ENCODE measurements at places on chromosomes 1 and 21.

DNA sequence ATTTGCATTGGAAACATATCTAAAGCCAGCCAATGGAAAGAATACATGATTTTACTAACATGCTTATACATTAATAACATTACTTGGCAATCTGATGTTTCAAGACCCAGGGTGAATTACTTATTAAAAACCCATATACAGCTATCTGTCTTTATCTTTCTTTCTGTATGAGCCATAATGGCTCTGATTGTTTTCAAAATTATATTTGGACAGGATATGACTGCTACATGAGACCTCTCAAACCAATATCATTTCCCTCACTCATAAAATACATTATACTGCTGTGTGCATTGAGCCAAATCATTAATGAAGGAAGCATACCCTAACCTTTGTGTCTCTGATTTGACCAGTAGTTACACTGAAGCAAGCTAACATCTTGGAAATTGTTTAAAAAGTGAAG, 205.9 kb upstream of the DPYD start:
- no peak for DNase-seq

DNA sequence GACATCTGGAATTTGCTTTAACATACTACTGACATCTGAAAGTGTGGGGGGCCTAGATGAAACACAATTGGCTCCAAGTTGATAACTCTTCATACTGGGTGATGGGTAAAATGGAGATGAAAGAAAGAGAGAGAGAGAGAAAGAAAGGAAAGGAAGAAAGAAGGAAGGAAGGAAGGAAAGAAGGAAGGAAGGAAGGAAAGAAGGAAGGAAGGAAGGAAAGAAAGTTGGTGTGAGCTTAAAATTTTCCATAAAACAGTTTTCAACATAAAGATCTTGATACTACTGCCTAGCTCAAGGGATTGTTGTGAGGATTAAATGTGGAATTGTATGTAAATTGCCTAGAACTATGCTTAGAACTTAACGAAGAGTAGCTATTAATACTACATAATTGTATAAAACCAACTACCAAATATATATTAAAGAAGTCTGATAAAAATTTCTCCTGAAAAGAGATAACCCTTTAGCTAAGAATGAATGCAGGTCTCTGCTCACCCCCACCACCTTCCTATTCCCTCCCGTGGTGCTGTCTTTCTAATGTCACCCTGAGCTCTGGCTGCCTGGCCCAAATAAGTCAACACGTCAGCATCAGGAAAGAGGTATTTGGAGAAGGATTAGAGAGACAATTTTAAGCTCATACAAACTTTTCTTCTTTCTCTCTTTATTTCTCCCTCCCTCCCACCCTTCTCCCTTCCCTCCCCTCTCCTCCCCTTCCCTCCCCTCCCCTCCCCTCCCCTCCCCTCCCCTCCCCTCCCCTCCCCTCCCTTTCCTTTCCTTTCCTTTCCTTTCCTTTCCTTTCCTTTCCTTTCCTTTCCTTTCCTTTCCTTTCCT, 89.3 kb upstream of the SGIP1 start:
- no peak for DNase-seq

DNA sequence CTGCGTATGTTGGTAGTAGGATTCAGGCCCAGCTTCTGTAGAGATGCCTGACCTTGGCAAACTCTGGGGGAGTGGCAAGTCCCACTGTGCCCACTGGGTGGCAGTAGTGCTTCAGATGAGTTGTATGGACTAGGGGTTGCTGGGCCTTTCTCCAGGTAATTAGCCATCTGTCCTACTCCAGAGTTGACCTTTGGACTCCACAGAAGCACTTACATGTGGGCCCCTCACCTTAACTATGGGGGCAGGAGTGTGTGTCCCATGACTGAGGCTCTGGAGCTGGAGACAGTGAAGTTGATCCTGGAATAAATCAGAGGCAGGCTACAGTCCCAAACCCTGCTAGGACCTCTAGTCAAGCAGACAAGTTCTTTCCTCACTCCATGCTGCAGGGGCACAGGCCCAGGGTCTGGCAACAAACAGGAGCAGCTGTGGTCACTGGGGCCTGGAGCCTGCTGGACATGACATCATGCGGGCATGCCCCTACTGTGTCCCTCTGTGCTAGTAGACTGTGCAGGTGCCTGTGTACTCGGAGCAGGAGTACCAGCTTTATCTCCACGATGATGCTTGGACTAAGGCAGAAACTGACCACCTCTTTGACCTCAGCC, 4.6 kb downstream of the DMAP1 start:
- DNase-seq: peak; percentile 60

DNA sequence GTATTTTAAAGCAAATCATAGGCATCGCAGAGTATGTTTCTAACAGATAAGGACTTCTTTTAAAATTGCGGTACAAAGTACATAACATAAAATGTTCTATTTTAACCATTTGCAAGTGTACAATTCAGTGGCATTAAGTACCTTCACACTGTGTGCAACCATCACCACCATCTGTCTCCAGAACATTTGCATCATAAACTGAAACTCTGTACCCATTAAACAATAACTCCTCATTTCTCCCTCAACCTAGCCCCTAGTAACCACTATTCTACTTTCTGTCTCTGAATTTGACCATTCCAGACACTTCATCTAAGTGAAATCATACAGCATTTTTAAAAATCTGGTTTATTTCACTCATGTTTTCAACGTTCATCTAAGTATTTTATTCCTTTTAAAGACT, 16.6 kb upstream of the ATF3 start:
- no peak for DNase-seq

GRCh38 chr21:15826147-15826780, 96.5 kb downstream of the USP25 start:
- no peak for DNase-seq

DNA sequence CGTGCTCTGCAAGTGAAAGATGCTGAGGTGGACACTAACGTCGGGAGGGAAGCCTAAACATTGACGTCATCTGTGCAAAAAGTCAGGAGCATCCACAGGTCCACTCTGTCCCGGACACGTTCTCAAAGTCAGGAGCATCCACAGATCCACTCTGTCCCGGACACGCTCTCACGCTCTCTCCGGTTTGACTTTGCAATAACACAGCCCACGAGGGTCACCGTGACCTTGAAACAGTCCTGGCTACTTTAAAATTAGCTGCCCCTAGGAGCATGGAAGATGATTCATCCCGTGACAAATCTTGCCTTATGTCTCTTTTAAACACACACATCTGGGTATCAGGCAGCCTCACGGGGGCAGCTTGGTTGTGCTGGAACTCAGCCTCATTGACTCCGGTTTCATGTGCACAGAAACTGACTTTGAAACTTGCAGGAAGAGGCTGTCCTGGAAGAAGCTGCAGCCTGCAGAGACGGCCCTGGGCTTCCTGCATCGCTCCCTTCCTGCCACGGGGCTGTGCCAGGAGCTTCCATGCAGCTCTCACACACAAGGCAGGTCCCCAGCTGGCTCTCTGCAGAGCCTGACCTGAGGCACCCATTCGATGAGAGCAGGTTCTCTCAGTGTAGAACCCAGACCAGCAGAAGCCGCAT, 18.1 kb upstream of the COL18A1 start:
- DNase-seq: no peak

GRCh38 chr1:31772669-31773248, 8.6 kb upstream of the ADGRB2 start:
- DNase-seq: no peak

- no peak for DNase-seq
Measured at GRCh38 chr1:213997038-213997771, 9.4 kb downstream of the PROX1 start.

- DNase-seq: no peak
Measured at GRCh38 chr1:223230161-223230881, 87.3 kb upstream of the TLR5 start.

DNA sequence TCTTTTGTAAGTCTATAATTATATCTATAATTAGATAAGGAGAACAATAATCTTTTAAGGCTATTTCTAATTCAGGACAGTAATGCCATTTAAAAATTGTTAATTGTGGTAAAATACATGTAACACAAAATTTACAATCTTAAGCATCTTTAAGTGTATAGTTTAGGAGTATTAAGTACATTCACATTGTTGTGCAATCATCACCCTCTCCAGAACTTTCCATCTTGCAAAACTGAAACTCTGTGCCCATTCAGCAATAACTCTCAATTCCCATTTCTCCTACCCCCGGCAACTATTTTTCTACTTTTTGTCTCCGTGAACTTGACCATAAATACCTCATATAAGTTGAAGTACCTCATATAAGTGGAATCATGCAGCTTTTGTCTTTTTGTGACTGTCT, 93.9 kb upstream of the KCNA3 start:
- DNase-seq: no peak

DNA sequence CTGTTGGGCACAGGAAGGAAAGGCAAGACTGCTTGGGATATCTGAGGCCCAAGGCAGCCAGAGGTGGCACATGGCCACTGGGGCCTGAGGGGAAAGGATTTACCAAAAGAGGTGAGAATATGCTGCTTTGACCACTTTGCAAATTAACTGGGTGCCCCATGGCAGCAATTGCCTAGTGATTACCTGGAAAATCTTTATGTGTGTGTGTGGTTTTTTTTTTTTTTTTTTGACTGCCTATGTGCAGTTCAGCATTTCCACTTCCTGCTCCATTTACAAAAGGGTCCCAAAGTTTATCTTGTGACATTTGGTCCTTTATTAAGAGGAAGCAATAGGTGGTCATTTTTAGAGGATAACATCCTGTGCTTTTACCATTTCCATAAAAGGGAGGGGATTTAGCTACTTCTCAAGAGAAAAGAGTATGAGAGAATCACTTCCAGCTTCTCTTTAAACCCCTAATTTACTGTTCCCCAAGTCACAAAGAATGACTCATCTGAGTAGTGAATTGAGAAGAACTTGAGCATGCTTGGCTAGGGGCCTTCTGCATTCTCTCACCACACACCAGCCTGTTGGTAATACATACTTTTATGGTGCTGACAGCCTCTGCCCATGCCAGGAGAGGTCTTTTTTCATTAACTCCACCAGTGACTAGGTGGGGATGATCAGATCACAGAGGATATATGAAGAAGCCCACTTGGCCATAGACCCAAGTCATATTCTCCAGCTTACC, 52.1 kb downstream of the SYDE2 start:
- no peak for DNase-seq

DNA sequence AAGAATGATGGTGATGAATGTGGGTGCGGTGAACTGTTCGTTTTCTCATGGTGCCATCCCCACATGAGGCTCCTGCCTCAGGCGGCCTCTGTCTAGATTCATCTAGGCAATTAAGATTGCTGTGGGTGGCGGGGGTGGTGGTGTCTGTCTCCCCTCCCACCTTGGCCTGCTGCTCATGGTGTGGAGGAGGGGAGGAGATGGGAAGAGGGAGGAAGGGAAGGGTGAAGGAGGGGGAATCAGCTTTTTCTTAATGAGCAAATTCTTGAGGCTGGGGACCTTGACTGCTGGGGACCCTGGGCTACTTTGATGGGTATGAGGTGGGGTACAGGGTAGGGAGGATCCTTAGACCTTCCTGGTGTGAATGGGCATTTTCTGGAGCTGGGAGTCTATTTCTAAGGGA, 55.8 kb downstream of the H3-3A start:
- no peak for DNase-seq

DNA sequence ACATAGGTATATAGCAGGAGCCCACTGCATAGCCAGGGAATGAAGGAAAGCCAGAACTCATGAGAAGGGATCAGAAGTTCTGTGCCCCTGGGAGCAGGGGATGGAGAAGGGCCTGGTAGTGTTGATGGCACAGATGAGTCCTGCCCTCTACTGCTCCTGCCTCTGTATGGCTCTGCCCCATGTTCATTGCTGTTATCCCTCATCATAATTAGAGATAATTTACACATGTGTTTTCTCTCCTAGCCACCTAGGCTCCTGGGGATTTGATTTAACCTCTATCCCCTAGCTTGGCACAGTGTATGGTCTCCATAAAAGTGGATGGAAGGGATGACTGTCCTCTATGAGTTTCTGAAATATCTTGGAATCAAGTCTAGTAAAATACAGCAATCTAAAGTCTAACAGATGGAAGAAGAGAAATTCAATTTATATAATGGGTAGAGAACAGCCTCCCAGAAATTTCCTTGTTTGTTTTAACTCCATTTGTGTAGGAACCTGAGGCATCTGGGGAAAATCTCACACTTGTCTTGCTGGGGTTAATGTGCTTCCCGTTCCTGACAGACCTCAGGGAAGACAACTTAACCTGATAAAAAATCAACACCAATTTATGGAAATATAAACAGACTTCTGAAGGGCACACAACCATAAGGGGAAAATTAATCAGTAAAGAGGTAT, 393.8 kb downstream of the HHAT start:
- DNase-seq: no peak

GRCh38 chr1:65490231-65491009, 70.0 kb downstream of the LEPR start:
- no peak for DNase-seq

- DNase-seq: no peak
Measured at GRCh38 chr1:17646444-17647280, 107.2 kb downstream of the ARHGEF10L start.

DNA sequence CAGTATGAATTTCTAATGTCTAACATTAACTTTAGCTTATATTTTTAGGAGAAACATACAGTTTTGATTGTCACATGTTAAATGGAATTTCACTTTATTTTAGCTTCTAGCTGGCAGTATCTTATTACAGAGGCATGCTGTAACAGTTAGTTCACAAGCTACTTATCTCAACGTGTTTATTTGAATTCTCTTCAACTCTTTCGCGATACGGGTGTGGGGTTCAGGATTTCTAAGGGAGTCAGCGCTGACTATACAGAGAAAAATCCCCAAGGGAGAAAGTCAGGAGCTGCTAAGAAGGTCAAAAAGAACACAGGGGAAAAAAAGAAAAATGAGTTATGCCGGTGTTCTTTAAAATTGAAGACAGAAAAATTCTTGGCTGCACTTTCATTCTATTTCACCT, 296.2 kb downstream of the VAV3 start:
- DNase-seq: no peak

- DNase-seq: no peak
Measured at GRCh38 chr1:13802782-13803545, 103.0 kb downstream of the PRDM2 start.

DNA sequence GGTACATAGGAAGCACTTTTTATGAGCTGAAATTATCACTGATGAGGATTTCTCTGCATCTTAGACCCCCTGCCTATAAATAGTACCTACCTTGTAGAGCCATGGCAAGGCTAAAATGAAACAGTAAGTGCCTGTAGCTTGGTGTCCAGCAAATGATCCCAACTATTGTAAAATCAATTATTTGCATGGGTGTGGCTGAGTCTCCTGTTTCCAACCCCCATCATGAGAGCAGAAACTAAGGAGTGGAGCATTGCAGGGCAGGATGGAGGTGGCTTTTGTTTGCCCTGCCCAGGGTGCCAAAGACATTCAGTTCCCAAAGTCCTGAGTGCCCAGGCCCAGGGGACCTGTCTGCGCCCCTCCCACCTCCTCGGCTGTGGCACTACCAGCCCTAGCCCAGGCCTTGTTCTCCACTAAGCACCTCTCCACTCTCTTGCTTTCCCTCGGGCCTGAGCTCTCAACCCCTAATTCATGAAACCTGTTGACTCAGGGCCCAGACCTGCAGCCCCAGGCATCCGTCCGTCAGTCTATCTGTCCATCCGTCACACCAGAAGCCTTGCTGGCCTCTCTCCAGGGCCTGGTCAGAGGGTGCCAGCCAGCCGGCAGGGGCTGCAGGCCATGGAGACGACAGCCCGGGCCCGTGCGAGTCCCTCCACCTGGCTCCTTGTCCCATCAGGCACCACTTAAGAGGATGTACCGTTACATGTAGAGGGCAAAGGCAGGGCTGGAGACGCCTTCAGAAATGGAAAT, 39.6 kb downstream of the PAX7 start:
- no peak for DNase-seq

All from GM19239 (cell line).